ENCODE measurements at places on chromosomes 1 and 21.
A peak's percentile ranks its signal among the peaks of the same experiment; 100 is the strongest.

DNA sequence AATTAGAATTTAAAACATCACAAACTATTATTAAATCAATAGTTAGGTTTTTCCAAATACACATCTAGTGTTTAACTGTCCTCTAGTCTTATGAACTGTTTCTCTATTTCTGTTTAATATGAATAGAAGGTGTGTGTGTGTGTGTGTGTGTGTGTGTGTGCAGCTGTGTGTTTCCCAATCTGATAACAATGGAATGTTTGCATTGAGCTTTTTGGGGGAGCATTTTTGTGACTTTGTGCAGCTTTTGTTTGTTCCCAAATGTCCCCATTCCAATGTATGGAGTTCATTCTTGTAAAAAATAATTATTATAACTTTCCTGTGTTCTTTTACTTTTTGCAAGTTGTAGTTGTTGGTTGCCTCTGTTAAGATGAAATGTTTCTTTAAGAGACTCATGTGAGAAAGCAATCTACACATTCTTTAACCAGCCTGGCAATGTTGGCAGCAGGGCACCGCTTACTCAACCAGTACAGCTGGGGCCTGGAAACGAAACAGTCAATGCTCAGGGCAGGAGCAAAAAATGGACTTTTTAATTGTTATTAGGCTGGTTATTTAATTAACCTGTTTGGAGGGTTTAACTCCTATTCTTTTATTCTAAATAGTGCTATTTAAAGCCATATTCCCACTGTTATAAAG lies 354.3 kb downstream of the SRGAP2C start:
- no peak for DNase-seq

GRCh38 chr1:15412175-15412800 lies 2.6 kb downstream of the EFHD2 start:
- DNase-seq: no peak

- DNase-seq: no peak
Observed at GRCh38 chr1:110187139-110187890, 22.8 kb upstream of the KCNC4 start.

- DNase-seq: no peak
Observed at GRCh38 chr1:160550572-160551034, 27.5 kb upstream of the SLAMF6 start.

DNA sequence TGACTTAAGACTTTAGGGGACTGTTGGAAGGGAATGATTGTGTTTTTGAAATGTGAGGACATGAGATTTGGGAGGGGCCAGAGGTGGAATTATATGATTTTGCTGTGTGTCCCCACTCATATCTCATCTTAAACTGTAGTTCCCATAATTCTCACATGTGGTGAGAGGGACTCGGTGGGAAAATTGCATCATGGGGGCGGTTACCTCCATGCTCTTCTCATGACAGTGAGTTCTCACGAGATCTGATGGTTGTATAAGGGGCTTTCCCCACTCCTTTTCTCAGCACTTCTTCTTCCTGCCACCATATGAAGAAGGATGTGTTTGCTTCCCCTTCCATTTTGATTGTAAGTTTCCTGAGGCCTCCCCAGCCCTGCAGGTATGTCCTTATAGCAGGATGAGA lies 35.0 kb upstream of the SCAF4 start:
- no peak for DNase-seq

GRCh38 chr1:64327119-64327518 lies 123.7 kb downstream of the UBE2U start:
- DNase-seq: no peak

DNA sequence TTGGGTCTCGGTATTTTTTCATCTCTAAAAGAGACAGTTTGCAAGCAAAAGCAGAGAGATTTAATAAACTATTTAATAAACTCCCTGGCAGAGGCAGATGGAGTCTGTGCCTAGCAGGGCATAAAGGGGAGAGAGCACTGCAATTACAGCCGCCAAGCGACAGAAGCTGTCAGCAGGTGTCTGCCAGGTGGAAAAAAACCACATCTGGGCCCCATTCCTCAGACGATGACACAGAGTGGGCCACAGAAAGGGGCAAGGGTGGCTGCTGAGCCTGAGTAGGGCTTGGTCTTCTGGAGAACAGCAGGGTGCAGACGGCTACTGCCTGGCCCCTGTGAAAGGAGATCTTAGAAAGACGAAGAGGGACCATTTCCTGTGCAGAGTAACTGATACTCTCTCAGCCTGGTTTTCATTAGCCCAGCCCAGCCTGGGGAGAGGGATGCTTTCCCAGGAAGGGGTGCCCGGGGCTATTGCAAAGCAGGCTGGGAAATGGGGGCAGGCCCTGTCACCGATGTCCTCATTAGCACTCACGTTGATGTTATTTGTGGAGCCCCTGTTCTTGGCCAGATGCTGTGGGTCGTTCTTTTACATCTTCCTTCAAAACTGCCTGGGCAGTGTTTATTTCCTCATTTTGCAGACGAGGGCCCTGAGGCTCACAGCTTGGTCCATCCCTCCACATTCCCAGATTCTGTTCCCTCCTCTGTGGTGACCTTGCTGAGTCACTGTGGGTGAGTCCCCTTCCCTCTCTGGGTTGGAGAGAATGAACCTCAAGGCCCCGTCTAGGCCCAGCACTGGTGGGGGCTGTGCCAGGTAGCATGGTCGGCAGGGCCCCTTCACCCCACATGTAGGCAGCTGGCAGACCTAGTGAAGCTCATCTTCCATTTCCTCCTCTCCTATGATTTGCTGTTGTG lies 472.7 kb downstream of the PTPRU start:
- DNase-seq: peak; percentile 75

DNA sequence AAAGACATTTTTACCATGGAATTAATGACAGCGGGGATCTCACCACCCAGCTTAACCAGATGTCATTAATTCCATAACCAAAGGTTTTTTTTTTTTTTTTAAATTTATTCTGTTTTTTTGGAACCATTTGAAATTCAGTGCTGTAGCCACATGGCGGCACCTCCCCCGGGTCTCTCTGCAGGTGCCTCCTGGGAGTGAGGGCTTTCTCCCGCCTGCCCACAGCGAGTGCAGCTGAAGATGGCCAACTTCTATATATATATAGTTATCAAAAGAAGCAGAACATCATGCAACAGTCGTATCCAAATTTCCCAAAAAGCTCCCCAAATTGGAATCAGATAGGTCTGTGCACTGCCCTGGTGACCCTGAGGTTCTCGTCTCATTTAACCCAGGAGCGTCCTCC lies 3.6 kb downstream of the KRTAP10-8 start:
- no peak for DNase-seq

- no peak for DNase-seq
Observed at GRCh38 chr1:214739621-214740238, 136.7 kb downstream of the CENPF start.

DNA sequence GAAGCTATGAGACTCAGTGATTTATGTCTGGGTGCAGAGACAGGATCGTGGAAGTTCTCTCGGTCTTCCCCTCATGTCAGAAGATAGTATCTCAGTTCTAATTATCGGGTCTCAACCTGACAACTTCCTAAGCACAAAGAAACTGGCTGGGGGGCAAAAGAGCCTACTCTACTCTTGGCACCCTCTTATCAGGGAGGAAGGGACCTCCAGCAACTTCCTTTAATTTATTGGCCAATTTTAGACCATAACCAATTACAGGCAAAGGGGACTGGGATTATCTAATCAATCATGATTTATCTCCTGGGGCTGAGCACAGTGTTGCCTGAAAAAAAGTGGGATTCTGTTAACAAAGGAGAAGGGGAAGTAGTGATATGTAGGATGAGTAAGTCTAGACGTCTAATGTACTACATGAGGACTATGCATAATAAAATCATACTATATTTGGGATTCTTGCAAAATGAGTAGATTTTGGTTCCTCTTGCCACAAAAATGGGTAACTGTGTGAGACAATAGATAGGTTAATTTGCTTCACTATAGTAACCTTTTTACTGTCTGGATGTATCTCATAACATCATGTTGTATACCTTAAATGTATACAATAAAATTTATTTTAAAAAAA lies 98.8 kb downstream of the ZFYVE9 start:
- no peak for DNase-seq

- DNase-seq: peak; percentile 84
Observed at GRCh38 chr1:205543351-205544301, 39.2 kb downstream of the CDK18 start.

GRCh38 chr1:116569776-116570357 lies 959 bp downstream of the CD58 start:
- no peak for DNase-seq

- DNase-seq: no peak
Observed at GRCh38 chr1:61356995-61357394, 274.6 kb downstream of the NFIA start.

- DNase-seq: no peak
Observed at GRCh38 chr1:160522622-160523345, at the start of gene SLAMF6. TSS of gene SLAMF6 (minus strand) at chr1:160523255. CDS start at chr1:160523192, 63 bp downstream.

GRCh38 chr1:61337037-61337436 lies 254.7 kb downstream of the NFIA start:
- no peak for DNase-seq

- no peak for DNase-seq
Observed at GRCh38 chr1:156832434-156832833, 15.8 kb upstream of the SH2D2A start.

GRCh38 chr1:109912873-109913272 lies 2.2 kb downstream of the CSF1 start:
- no peak for DNase-seq

DNA sequence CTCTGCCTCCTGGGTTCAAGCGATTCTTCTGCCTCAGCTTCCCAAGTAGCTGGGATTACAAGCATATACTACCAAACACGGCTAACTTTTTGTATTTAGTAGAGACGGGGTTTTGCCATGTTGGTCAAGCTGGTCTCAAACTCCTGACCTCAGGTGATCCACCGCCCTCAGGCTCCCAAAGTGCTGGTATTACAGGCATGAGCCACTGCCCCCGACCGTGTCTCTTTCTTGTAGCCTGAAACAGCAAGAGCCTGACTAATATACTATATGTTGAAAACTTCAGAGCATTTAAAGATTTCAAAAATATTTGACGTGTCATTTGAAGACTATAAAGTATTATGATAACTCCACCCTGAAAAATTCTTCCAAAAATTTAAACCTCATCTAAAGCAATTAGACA lies 71.7 kb upstream of the ZNF648 start:
- DNase-seq: no peak

- peak; percentile 36 for DNase-seq
Observed at GRCh38 chr1:228697207-228698016, 37.9 kb upstream of the RHOU start.

GRCh38 chr1:45535988-45536766 lies 14.4 kb upstream of the AKR1A1 start:
- no peak for DNase-seq

GRCh38 chr1:33331444-33332356 lies 10.8 kb upstream of the A3GALT2 start:
- no peak for DNase-seq

DNA sequence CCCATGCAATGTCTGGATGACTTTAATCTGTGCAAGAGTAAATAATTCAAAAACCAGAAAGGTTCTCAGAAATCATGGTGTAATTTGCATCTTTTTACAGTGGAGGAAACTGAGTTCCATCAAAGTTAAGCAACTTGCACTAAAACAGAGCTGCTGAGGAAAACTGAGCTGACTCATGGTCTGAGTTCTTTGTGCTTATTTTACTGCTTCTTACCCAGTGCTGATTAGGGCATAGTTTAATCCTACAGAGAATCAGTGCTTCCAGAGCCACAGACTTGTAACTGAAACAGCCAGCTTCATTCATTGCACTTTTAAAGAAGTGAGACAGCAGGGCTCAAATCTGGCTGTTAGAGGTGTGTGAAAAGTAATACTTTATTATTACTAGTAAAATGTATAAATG lies 10.9 kb upstream of the RWDD3 start:
- no peak for DNase-seq

DNA sequence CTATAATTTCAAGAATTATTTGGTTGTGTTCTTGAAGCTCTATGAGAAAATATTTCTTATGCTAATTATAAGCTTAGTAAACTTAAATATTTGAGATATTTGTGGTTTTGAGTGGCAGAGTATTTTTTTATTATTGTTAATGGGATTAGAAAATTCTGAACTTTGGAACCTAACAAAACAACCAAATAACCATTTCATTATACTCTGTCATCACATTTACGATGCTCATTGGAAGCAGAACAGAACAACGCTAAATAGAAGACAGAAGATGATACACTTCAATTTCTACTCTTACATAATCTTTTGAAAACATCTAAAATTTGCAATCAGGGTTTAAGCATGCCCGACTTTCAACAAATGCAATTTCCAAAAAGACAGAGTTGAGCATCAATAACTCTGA lies 270.2 kb downstream of the PTPRC start:
- DNase-seq: no peak

- no peak for DNase-seq
Observed at GRCh38 chr1:228830954-228831481, 95.7 kb downstream of the RHOU start.

DNA sequence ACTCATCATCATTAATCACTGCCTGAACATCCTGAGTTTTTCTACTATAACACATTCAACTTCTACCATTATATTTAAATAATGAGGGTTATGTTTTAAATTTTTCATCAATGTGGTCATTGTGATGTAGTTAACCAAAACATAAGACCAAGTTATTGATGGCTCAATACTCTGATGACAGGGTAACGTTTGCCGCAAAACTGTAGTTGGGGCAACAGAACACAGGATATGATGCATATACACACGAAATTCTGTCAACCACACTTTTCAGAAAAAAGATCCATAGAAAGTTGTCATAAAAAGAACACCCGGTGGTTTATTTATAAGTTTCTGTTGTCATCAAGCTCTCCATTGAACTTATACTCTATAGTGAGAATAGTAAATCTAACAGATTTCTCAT lies 121.7 kb upstream of the COL11A1 start:
- no peak for DNase-seq

GRCh38 chr1:240946926-240947325 lies 335.0 kb upstream of the GREM2 start:
- DNase-seq: peak; percentile 22

GRCh38 chr1:43054961-43055360 lies 96.3 kb upstream of the SLC2A1 start:
- DNase-seq: no peak

- no peak for DNase-seq
Observed at GRCh38 chr21:29121759-29122158, 8.7 kb upstream of the MAP3K7CL start.

- DNase-seq: no peak
Observed at GRCh38 chr1:209162651-209163050, 420.9 kb upstream of the CAMK1G start.
